ENCODE measurements at places on chromosomes 2 and 18. TPM values are rescaled to one million over a fixed set of nuclear protein-coding genes. Genes with fewer than 3 reads are reported as not detected.

FNDC4 gene
- 15.2 TPM for total RNA-seq

PDCD1 gene
- total RNA-seq = 0.12 TPM

CENPO gene
- total RNA-seq = 5.8 TPM

KIAA2012 gene
- total RNA-seq = not detected

VWC2L gene
- total RNA-seq = not detected

KCNG3 gene
- not detected for total RNA-seq

SLC9A2 gene
- total RNA-seq = not detected

ATG4B gene
- total RNA-seq = 30.6 TPM

ELOA2 gene
- total RNA-seq = not detected

STK39 gene
- 6.9 TPM for total RNA-seq

STPG4 gene
- not detected for total RNA-seq

REG1B gene
- not detected for total RNA-seq

IL36RN gene
- total RNA-seq = not detected

All from pericardium fibroblast (primary cell).